NCI-H226 (cell line): ENCODE measurements at places on chromosomes 2 and 18.

DNA sequence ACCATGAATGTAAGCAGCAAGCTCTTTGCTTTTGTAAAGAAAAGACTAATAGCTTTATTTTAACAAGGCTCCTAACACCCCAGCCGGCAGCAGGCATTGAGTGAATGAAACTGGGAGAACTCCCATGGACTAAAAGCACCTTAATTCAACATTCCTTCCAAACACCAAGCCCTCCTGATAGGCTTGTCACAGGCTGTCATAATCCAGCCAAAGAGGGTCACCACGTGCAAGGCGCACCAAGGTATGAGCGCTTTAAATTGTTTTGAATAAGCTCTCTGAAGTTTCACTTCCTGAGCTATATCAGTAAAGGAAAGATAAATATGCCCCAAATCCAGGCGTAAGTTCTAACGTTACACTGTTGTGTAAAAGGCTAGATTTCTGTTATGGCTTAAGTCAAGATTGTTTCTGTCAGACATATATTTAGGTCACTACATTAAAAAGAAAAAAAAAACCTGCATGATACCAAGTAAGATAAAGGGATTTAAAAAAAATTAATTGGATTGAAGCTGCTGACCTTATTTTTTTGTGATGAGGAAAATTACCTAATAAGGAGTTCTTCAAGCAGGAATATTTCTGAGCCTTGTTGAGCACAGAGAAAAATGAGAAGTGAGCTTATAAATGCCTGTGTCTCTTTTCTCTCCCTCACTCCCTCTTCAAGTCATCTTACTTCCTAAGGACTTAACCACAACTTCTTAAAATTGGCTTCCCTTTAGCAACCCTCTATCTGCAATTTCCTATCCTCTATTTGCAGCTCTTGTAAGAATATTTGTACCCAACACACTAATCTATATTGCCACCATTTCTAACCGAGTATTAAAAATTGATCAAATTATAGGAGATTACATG lies 136.1 kb upstream of the NRP2 start:
- no peak for DNase-seq

GRCh38 chr2:203808046-203808750 lies 59.4 kb upstream of the CTLA4 start:
- peak; percentile 85 for DNase-seq

GRCh38 chr2:117982376-117983033 lies 31.4 kb downstream of the CCDC93 start:
- no peak for DNase-seq

- no peak for DNase-seq
Observed at GRCh38 chr2:24617424-24617823, 126.4 kb downstream of the NCOA1 start.

DNA sequence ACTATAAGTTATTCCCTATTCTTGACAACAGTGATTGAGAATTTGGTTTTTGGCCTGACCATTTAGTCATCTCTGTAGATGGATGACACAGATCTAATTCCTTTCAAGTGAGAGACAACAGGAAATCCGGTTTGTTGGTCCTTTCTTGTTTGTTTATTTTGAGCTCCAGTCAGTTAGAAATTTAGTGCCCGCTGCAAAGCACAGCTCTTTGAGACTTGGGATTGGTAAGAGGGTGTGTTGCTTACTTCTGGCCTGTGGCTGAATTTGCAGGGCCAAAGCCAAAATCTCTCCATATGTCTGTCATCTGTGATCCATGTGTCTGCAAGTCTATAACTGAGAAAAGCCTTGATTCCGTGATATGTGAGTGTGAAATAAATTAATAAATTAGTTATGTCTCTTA lies 74.3 kb downstream of the BIN1 start:
- DNase-seq: no peak

DNA sequence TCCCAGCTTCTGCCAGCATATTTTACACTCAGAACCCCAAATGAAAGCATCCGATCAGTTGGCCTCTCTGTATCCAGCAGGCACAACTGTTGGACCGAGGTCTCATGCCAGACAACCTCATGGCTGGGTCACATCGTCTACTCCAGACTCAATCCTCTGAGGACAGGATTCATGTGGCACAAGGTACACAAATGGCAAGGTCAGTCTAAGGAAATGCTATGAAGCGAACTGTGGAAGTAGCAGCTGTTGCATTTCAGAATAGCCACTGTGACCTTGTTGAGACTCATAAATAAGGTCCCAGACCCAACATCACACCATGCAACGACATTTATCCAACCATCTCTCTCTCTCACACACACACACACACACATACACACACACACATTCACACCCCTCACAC lies 7.1 kb upstream of the FZD7 start:
- no peak for DNase-seq

GRCh38 chr18:74498712-74499627 lies 2.8 kb downstream of the CNDP2 start:
- DNase-seq: no peak

DNA sequence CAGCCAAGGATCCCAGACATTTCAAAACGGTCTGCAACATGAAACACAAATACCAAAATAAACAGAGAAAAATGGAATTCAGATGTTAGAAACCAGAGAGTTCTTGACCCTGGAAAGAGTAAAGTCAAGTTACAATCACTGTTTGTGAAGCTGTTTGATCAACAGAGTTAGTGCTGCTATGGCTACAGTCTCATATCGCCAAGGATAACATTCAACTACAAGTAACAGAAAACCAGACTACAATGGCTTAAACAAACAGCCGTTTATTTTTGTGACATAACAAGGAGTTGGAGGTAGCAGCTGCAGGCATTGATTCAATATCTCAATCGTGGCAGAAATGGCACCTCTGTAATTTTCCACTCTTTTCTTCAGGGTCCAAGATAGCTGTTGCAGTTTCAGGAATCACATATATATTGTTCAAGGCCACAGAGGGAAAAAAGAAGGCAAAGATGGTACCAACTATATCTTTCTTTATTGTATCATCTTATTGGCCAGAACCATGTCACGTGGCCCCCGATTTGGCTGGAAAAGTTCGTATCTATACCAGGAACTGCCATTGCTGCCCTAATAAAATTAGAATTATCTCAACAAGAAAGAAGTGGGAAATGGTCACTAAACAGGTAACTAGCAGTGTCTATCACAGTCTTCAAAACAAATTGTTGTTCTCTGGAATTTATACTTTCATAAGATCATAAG lies 17.7 kb upstream of the HNRNPLL start:
- DNase-seq: no peak

- peak; percentile 57 for DNase-seq
Observed at GRCh38 chr2:60958800-60959199, 58.7 kb upstream of the PEX13 start.

DNA sequence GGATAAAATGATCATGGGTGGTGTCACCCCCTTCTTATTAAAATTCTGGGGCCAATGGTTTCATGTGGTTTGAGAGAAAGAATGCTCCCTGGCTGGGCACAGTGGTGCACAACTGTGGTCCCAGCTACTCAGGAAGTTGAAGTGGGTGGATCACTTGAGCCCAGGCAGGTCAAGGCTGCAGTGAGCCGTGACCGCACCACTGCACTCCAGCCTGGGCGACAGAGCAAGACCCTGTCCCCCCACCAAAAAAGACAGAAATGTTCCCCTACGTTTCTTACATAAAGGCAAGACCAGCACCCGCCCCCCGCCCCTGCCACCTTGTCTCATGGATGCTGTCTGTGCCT lies 53.0 kb upstream of the ID2 start:
- DNase-seq: no peak

DNA sequence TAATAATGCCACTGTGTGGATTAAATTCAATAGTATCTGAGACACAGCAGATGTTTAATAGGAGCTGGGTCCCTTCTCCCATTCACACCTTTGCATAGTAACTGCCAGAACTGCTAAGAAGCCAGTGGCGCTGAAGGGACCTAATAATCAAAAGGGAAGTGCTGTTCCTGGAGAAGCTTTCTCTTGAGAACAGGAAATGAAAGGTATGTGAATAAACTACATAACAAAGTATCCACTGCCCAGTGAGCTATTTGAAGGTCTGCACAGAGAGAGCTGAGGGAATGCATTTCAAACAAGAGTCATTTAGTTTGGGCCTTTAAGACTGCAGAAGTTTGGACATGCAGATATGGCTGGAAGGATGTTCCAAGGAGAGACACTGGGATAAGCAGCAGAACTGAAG lies 56.1 kb upstream of the KIDINS220 start:
- no peak for DNase-seq

DNA sequence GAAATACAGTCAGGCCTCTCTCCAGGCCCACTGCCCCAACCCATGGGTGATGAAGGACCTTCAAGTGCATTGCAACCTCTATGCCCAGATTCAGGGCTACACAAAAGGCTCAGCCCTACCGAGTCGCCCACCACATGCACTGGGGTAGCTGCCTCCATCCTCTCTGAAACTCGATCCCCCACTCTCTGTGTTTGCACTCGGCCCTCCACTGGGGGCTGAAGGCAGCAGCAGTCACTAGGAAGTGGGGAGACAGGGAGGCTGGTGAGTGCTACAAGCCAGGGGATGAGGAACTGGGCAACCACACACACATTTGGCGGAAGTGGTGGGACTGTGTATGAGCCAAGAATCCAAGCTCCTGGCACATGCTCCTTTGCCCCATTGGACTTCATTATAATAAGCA lies 94.6 kb downstream of the CERS6 start:
- DNase-seq: no peak

DNA sequence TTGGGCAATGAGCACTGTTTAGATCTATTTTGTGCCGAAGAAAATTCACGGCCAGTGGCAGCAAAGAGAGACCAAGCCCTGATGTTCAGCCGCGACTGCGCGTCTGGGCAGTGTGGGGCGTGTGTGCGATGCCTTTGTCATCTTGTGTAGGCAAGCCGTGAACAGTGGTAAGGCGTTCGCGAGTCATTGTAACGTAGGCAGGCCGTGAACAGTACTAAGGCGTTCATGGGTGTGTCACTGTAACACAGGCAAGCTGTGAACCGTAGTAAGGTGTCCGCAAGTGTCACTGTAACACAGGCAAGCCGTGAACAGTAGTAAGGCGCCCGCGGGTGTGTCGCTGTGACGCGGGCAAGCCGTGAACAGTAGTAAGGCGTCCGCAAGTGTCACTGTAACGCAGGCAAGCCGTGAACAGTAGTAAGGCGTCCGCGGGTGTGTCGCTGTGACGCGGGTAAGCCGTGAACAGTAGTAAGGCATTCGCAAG lies 99.9 kb downstream of the NFATC1 start:
- DNase-seq: no peak

DNA sequence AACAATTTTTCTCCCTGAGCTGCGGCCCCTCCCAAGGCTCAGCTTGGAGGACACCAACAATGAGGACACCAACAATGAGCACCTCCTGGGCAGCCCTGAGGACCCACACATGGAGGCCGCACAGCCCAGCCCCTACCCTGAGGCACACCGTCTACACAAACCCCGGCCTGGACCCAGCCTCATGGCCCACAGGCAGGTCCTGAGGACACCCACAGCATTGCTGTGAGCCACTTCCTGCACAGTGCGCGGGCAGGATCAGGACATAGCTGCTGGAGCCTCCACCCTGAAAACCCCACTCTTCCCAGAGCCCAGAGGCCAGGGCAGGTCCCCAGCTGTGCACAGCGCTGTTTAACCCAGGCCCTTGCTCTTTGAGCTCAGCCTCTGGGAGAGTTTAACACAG lies 194.3 kb downstream of the RTP5 start:
- DNase-seq: no peak

GRCh38 chr2:212064318-212064717 lies 474.3 kb downstream of the ERBB4 start:
- DNase-seq: no peak

GRCh38 chr18:5756823-5757222 lies 138.5 kb downstream of the TMEM200C start:
- no peak for DNase-seq

DNA sequence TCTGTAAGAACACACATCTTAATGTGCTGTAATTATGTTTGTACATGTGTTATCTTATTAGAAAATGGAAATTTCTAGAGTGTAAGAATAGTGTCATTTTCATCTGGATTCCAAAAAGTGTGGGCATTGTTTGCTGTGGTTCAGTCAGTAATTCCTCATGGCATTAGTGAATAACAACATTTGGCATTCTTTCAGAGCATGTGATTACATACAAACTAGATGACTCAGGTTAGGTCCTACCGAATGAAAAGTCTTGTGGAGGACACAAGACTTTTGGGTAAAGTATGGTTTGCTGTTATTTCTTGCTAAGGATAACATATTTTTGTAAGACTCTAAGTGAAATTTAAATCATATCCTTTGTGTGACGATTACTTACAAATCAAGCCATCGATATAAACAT lies 593.1 kb upstream of the NRXN1 start:
- DNase-seq: no peak

DNA sequence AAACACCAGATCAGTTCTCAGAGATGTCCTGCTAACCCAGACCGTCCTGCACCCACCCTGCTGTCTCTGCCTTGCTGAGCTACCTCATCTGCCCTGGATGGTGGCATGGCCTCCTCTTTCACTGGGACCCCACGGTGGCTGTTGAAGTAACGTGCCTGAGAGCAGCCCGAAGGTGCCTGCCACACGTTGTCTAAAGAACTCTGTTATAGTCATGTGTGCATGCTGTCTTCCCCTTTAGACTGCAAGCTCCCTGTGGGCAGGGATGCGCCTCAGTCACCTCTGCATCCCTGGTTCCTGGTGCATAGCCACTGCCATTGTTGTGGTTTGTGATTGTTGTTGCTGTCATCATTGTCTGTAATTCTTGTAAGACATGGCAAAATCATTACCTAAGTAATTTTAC lies 235.9 kb downstream of the EIPR1 start:
- DNase-seq: no peak
